ENCODE measurements at places on chromosomes 2 and 18.

DNA sequence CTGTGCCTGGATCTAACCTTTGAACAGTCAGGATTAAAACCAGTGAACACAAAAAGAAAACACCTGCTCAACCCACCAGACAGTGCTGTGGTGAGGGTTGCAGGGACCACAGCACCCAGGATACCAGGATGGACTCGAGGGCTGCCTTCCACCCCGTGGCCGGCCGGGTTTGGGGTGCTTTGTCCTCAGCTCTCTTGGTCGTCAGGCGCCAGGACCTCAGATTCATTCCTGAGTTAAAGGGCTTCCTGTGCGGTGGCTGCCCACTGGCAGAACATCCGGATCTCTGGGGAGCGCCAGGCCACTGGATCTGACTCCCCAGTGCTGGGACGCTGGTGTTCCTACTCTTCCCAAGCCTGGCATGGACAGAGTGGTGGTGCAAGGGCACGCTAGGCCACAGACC lies 239.8 kb downstream of the TFCP2L1 start:
- DNase-seq: no peak
- H3K36me3 ChIP-seq: no peaks in the 10 kb centered on the region
- no peaks in the 10 kb centered on the region for H3K27me3 ChIP-seq

GRCh38 chr2:219630770-219631405 lies 3.5 kb downstream of the SLC4A3 start:
- no peak overlapping the region for H3K4me3 ChIP-seq
- peaks cover 13% of the 10 kb centered on the region for H3K4me1 ChIP-seq
- no peak overlapping the region for H3K27ac ChIP-seq
- peaks cover 4% of the 10 kb centered on the region for H3K36me3 ChIP-seq
- H3K27me3 ChIP-seq: peaks cover 75% of the 10 kb centered on the region

DNA sequence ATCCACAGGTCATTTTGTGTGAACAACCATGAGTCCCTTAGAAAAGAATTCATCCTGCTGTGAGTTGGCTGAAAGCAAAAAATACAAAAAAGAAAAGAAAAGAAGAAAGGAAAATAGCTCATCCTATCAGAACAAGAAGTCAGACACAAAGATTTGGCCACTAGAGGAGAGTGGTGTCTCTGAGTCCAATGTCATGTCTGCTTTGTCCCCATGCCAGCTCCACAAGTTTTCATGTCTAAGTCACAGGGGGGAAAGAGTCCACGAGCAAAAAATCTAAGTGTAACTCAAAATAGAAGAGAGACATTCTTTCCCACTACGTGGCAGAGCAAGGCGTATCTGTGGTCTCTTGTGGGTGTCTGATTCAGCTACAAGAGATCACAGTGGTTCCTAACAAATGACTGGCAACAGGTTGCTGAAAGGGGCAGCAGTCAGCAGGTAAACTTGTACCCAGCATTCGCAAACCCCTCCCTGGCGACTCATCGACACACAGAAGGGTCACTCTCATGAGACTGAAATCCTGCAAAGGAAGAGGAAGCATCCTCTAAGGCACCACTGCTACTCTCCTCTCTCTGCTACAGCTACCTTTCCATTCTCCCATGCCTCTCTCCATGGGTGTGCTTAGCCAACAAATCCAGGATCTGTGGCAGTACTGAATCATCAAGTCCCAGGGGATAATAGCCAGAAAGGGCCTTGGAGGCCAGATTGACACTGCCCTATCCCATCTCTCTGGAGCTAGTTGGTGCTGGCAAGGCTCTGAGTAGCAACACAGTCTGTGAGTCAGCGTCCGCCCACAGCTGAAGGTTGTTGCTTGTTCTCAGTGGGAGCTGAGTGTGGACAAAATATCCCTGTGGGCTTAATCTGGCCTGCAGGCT lies 123.0 kb upstream of the SLC39A10 start:
- no peaks in the 10 kb centered on the region for H3K27me3 ChIP-seq
- peak overlapping the region; percentile 89 for H3K27ac ChIP-seq
- peaks cover 13% of the 10 kb centered on the region for H3K36me3 ChIP-seq

DNA sequence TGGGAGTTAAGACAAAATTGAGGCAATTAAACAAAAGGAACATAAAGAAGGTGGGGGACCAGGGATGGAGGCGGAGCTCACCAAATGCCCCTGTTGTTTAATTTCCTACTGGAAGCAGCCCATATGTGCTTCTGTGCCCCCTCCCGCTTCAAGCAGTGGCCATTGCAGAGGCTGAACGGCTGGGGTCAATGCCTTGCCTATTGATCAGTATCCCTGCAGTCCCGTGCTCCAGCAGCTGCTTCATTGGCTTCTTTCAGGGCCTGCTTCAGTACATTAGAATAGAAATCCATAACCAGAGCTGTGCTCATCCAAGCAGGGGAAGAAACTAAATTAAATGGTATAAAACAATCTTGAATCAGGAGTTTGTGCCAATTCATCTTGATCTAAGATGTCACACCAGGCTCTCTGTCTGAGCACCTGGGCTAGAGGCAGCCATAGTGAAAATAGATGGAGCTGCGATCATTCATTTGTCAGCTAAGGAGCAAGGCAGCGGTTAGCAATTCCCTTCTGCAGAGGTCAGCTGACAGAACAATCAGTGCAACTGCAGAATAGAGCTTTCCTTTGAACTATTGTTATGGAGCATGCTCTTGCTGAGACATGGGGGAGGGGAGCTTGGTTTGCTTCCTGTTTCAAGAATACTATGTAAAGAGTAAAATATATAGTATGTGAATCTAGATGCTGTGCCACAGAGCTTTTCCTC lies 222.4 kb downstream of the WDR7 start:
- DNase-seq: no peak
- no peak overlapping the region for H3K4me3 ChIP-seq
- H3K36me3 ChIP-seq: peaks cover 4% of the 10 kb centered on the region
- H3K27me3 ChIP-seq: no peaks in the 10 kb centered on the region

GRCh38 chr2:62263076-62263715 lies 67.3 kb downstream of the B3GNT2 start:
- DNase-seq: no peak
- no peaks in the 10 kb centered on the region for H3K36me3 ChIP-seq
- no peak overlapping the region for H3K4me3 ChIP-seq
- no peaks in the 10 kb centered on the region for H3K4me1 ChIP-seq
- H3K27me3 ChIP-seq: no peaks in the 10 kb centered on the region
- no peak overlapping the region for H3K27ac ChIP-seq

DNA sequence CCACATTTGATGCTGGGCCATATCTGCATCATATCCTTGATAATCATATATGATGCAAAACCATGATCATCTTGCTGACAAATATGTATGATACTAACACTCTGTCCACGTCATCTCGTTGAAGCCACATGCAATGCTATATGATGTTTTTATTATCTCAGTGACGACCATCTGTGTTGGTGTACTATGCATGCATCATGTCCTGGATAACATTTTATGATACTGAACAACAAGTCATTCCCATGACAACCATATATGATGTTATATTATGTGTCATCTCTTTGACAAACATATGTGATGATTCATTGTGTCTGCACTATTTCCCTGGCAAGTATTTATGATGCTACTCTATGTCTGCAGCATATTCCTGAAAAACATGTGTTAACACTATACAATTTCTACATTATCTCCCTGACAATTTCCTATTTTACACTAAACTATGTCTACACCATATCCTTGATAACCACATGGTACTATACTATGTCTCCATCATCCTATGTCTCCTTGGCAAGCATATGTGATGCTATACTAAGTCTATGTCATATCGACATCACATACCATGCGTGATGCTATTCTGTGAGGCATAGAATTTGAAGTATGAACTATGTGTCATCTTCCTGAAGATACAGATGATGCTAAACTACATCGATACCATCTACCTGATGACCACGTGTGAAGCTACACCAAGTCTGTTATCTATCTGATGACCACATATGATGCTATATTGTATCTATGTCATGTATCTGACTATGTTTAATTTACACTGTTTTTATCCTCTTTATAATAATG lies 37.0 kb downstream of the DAW1 start:
- no peak for DNase-seq
- no peaks in the 10 kb centered on the region for H3K36me3 ChIP-seq
- no peak overlapping the region for H3K27ac ChIP-seq
- no peaks in the 10 kb centered on the region for H3K27me3 ChIP-seq
- no peak overlapping the region for H3K4me3 ChIP-seq
- no peaks in the 10 kb centered on the region for H3K4me1 ChIP-seq

GRCh38 chr18:6150430-6150829 lies 255.1 kb upstream of the TMEM200C start:
- H3K36me3 ChIP-seq: no peaks in the 10 kb centered on the region
- no peak overlapping the region for H3K27ac ChIP-seq
- no peaks in the 10 kb centered on the region for H3K27me3 ChIP-seq
- no peaks in the 10 kb centered on the region for H3K4me1 ChIP-seq
- H3K4me3 ChIP-seq: no peak overlapping the region

GRCh38 chr18:49479381-49480137 lies 7.5 kb downstream of the C18orf32 start:
- no peak for DNase-seq
- peak overlapping the region; percentile 18 for H3K27ac ChIP-seq
- H3K4me1 ChIP-seq: peaks cover 14% of the 10 kb centered on the region
- H3K27me3 ChIP-seq: no peaks in the 10 kb centered on the region
- H3K4me3 ChIP-seq: no peak overlapping the region

GRCh38 chr2:214946949-214947348 lies 137.5 kb upstream of the BARD1 start:
- H3K36me3 ChIP-seq: no peaks in the 10 kb centered on the region
- no peak overlapping the region for H3K4me3 ChIP-seq
- no peak for DNase-seq
- no peaks in the 10 kb centered on the region for H3K4me1 ChIP-seq
- no peak overlapping the region for H3K27ac ChIP-seq

GRCh38 chr2:67524777-67525176 lies 127.6 kb downstream of the ETAA1 start:
- no peaks in the 10 kb centered on the region for H3K4me1 ChIP-seq
- no peaks in the 10 kb centered on the region for H3K36me3 ChIP-seq
- no peak overlapping the region for H3K4me3 ChIP-seq
- no peak overlapping the region for H3K27ac ChIP-seq
- H3K27me3 ChIP-seq: peaks cover 12% of the 10 kb centered on the region

- no peak overlapping the region for H3K27ac ChIP-seq
- DNase-seq: no peak
- peaks cover 36% of the 10 kb centered on the region for H3K27me3 ChIP-seq
- H3K4me3 ChIP-seq: no peak overlapping the region
Observed at GRCh38 chr2:33680644-33681363, 81.7 kb upstream of the FAM98A start.

- no peak for DNase-seq
- no peaks in the 10 kb centered on the region for H3K4me1 ChIP-seq
- peaks cover 10% of the 10 kb centered on the region for H3K27me3 ChIP-seq
- H3K4me3 ChIP-seq: no peak overlapping the region
- no peak overlapping the region for H3K27ac ChIP-seq
Observed at GRCh38 chr2:21011453-21011852, 32.4 kb downstream of the APOB start.

DNA sequence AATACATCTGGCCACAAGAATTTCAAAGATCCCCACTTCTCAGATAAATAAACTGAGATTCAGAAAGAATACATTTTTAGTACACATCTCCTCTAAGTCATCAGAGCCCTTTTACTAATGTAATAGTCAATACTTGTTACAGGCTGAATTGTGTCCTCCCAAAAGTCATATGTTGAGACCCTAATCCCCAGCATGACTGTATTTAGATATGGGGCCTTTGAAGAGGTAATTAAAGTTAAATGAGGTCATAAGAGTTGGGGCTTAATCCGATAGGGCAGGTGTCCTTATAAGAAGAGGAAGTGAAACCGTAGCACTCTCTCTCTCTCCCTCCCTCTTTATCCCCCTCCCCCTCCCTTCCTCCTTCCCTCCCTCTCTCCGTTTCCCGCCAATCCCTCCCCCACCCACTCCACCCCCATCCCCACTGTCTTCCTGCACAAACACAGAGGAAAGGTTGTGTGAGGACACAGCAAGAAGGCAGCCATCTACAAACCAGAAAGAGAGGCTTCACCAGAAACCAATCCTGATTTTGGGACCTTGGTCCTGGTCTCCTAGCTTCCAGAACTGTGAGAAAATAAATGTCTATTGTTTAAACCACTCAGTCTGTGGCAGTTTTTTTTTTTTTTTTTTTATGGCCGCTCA lies 66.6 kb upstream of the ZNF397 start:
- no peak overlapping the region for H3K27ac ChIP-seq
- no peaks in the 10 kb centered on the region for H3K27me3 ChIP-seq
- H3K4me3 ChIP-seq: no peak overlapping the region
- H3K4me1 ChIP-seq: no peaks in the 10 kb centered on the region

GRCh38 chr2:3309496-3310355 lies 67.9 kb downstream of the EIPR1 start:
- peaks cover 52% of the 10 kb centered on the region for H3K4me1 ChIP-seq
- no peak overlapping the region for H3K27ac ChIP-seq
- H3K27me3 ChIP-seq: no peaks in the 10 kb centered on the region
- H3K4me3 ChIP-seq: no peak overlapping the region

DNA sequence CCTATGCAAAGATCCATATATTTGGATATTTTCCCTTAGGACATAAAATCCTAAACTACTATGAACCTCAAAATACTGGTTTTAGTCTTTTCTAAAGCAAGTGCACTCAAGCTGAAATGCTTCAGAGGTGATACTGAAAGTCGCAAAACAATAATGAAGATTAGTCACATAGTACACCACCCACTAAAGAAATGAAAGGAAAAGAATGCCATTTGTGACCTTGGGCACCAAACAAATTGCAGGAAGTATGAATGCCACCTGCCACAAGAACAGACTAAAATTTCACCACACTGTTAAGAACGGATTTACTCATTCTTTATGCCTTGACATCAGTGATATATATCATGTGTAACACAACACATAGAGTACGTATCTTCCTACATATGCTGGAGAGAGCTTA lies 161.5 kb downstream of the ZNF521 start:
- no peak overlapping the region for H3K27ac ChIP-seq
- H3K36me3 ChIP-seq: no peaks in the 10 kb centered on the region
- H3K4me3 ChIP-seq: no peak overlapping the region
- H3K4me1 ChIP-seq: no peaks in the 10 kb centered on the region
- H3K27me3 ChIP-seq: peaks cover 10% of the 10 kb centered on the region

DNA sequence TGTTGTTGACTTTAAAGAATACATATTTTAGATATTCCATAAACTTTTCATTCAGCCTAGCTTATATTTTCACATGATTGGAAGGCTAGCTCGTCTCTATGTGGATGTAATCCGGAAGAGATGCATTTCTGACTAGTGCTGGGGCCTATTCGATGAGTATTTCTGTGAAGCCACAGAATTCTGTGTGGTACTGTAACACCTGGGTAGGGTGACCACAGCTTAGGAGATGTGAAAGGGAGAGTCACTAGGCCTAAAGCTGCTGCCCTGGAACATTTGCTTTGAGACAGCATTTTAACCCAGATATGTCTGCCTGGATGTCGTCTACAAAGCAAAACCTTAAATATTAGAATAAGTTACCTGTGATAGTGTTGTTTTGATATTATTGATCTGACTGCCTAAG lies 83.5 kb downstream of the ZNF236 start:
- DNase-seq: no peak
- H3K27me3 ChIP-seq: no peaks in the 10 kb centered on the region
- H3K27ac ChIP-seq: no peak overlapping the region
- no peak overlapping the region for H3K4me3 ChIP-seq
- peaks cover 35% of the 10 kb centered on the region for H3K36me3 ChIP-seq

- H3K27me3 ChIP-seq: no peaks in the 10 kb centered on the region
- no peak for DNase-seq
- H3K4me3 ChIP-seq: peak overlapping the region; percentile 59
- peak overlapping the region; percentile 62 for H3K27ac ChIP-seq
- peaks cover 2% of the 10 kb centered on the region for H3K36me3 ChIP-seq
Observed at GRCh38 chr2:96315400-96316071, 9.6 kb upstream of the ITPRIPL1 start.

GRCh38 chr2:119485336-119486110 lies 38.8 kb downstream of the SCTR start:
- peaks cover 48% of the 10 kb centered on the region for H3K27me3 ChIP-seq
- H3K4me1 ChIP-seq: no peaks in the 10 kb centered on the region
- H3K4me3 ChIP-seq: no peak overlapping the region
- no peak overlapping the region for H3K27ac ChIP-seq
- DNase-seq: no peak
- H3K36me3 ChIP-seq: peaks cover 2% of the 10 kb centered on the region

Data from central memory CD8-positive, alpha-beta T cell (primary cell).